ENCODE measurements at places on chromosomes 2 and 18.

DNA sequence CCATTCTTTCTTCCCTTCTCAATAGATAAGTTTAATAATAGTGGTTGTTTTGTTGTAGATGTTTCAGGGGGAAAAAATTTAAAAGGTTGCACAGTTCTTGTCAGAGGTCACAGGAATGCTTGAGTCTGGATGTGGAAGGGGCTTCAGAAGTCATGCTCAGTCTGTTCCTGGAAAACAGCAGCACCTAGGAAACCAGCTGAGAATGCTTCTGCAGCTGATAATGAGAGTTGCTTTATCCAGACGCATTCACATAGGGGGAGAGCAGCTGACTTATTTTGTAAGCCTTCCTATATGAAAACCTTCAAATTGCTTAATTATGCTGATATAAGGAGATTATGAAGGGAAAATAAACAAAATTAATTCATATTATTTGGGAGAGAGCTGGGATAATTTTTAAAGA, 235.5 kb downstream of the GULP1 start:
- DNase-seq: no peak

DNA sequence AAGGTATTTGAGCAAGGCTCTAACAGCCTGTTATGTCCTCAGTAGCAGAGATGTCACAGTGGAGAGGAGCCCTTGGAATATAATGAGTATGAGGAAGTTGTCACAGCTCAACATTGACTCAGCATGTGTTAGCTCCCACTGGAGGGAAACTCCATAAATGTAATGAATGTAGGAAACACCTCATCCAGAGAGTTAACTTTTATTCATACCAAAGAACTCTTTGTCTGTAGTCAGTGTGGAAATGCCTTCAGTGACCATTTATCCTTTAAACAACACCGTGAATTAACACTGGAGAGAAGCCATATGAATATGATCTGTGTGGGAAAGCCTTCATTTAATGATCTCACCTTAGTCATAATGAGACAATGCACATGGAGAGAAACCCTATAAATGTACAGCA, 59.7 kb downstream of the CYP1B1 start:
- no peak for DNase-seq

- no peak for DNase-seq
These were observed 137.3 kb upstream of the PID1 start for GRCh38 chr2:229408356-229408755.

DNA sequence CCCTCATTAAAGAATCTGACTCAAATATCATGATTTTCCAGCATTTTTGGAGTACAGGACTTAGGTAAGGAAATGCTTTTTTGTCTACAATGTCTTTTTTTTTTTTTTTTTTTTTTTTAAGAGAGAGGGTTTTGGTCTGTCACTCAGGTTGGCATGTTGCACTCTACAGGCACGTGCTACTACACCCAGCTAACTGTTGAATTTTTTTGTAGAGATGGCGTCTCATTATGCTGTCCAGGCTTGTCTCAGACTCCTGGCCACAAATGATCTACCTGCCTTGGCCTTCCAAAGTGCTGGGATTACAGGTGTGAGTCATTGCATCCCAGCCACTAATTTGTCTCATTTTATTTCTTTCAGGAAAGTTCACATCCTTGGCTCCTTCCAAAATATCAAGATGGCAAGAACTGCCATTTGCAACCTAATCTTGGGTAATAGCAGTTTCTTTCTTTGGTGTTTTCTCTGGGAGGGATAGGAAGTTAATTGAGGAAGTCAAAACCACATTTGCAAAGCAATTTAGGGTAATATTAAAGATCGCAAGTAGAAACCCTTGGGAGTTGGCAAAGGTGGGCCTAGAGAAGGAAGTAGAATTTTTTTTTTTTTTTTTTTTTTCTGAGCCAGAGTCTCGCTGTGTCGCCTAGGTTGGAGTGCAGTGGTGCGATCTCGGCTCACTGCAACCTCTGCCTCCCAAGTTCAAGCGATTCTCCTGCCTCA, 15.5 kb downstream of the PNO1 start:
- DNase-seq: no peak

Data from activated CD8-positive, alpha-beta memory T cell treated with anti-CD3 and anti-CD28 coated beads, Interleukin-2, amount 50 U/mL, for 48 hours (primary cell).